Ureter (tissue), 1 donor: ENCODE measurements at places on chromosomes 2 and 18. TPM values are rescaled to one million over a fixed set of nuclear protein-coding genes. Genes with fewer than 3 reads are reported as not detected.

Gene HSPE1
- 101 TPM for total RNA-seq

Gene CXCR1
- total RNA-seq = not detected

Gene SGPP2
- total RNA-seq = 45.8 TPM

Gene THSD7B
- total RNA-seq = 7.6 TPM

Gene ACTG2
- total RNA-seq = 918 TPM

Gene MGAT4A
- 63.8 TPM for total RNA-seq

DNA sequence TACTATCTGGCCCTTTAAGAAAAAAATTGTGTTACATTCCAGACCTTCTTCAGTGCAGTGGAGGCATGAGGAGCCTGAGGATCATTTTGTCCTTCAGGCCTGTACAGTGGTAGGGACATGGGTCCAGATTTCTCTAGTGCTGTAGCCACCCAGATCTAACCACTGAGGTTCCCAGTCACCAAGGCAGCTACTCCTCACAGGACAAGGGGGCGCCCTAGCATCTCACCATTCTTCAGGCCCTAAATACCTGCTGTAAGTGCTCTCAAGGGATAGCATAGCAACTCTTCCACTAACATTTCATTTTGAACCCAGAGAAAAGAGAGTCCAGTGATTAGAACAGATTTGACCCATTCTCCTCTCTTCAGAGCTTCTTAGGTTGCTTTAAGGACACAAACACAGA lies 1533.0 kb downstream of the LRP1B start:
- DNase-seq = no peak

DNA sequence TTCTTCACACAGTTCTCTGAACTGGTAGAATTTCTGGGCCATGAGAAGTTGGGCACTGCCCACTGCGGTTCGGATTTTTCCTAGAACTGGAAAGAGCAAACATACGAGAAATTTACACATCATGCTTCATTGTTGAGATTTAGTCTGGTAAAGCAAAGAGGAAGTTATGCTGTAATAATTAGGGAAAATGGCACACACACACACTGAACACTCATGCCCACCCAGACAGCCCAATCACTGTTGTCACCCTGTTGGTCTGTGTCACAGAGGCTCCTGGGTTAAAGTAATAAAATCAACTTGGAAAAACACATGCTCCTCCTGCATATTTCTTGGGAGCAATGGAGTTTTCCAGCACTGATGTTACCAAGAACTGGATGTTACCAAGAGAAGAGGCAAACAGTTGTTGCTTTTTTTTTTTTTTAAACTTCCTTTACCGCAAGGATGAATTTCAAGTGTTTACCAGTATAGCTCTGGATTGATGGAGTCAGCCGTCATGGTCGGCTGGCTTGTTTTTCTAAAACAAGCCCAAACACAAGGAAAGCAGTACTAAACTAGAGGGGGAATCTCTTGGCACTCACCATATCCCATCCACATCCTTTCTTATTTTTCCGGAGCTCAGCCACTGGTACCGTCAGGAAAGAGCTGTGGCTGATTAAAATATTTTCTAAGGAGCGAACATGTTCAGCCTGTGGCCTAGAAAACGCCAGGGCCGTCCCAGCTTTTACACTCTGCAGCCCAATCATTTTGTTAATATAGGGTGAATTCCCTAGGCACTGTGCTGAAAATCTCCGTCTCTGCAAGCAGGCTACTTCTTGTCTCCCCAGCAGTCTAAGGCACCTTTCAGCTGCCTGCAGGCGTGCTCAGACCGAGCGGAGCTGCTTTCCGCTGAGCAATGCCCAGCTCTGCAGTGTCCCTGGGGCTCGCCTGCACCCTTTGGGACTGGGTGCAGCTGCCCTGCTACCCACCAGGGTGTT lies 58.9 kb downstream of the TGIF1 start:
- DNase-seq = no peak

- no peak for DNase-seq
Measured at GRCh38 chr2:28697602-28698149, 54.0 kb upstream of the PPP1CB start.

DNA sequence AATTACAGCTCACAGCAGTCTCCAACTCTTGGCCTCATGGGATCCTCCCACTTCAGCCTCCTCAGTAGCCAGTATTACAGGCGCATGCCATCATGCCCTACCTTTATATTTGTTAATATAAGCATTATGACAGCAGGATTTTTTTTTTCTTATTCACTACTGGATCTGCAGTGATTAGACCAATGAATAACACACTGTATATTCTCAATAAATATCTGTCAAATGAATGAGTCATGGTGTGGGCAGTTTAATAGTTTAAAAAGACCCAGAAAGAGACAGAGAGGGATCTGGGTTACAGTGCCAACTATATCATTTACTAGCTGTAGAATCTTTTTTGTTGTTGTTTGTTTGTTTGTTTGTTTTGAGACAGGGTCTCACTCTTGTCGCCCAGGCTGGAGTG lies 62.4 kb upstream of the LTBP1 start:
- no peak for DNase-seq

DNA sequence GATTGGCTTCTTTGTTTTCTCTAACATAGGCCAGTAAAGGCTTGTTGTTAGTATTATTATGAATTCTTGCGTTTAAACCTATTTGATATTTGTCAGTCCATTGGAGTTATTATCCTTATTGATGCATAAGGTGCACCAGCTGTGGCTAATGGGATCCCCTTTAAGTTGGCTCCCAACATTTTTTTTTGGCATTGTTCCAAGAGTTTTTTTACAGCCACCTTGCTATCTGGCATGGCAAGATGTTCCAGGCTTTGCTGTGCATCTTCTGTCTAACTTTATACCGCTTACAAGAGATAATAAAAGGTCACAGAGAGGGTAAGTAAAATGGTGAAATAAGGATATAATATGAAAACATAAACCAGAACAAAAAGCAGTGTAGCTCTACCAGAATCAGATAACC lies 157.5 kb upstream of the TACR1 start:
- no peak for DNase-seq

DNA sequence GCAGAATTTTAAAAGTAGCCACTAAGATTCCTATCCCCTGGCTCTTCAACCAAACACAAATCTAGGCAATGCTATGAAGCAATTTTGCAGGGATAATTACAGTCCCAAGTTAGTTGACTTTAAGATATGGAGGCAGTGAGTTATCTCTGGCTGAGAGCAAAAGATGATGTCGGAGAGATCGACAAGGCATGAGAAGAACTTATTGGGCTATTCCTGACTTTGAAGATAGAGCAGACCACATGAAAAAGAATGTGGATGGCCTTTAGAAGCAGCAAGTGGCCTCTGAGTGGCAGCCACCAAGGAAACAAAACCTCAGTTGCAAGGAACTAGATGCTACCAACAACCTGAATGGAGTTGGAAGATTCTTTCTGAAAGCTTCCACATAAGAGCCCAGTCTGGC lies 58.2 kb upstream of the PPM1B start:
- no peak for DNase-seq

- DNase-seq = no peak
Measured at GRCh38 chr2:203070701-203071100, 56.0 kb downstream of the NBEAL1 start.

GRCh38 chr18:21489119-21489750 lies 111.3 kb downstream of the ESCO1 start:
- no peak for DNase-seq

GRCh38 chr2:196431957-196432356 lies 207.6 kb upstream of the CCDC150 start:
- DNase-seq = no peak

DNA sequence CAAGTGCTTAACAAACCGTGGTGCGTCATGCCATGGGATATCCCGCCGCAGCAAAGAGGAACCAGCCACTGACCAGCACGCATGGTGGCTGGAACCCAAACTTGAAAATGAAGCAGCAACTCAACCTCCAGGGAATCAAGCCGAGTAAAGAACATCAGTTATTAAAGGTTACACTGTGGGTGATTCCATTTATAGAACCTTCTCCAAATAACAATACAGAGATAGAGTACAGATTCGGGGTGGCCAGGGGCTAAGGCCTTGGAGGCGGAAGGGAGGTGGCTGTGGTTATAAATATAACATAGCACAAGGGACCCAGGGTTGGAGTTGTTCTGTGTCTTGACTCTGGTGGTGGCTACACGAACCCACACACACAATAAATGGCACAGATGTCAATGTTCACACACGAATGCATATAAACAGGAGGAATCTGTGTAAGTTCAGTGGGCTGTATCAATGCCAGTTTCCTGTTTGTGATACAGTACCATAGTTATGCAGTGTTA lies 123.1 kb downstream of the EIPR1 start:
- DNase-seq = no peak

GRCh38 chr2:200756618-200757321 lies 54.9 kb upstream of the BZW1 start:
- no peak for DNase-seq

GRCh38 chr2:240137596-240138253 lies 1.6 kb upstream of the COPS9 start:
- DNase-seq = no peak

DNA sequence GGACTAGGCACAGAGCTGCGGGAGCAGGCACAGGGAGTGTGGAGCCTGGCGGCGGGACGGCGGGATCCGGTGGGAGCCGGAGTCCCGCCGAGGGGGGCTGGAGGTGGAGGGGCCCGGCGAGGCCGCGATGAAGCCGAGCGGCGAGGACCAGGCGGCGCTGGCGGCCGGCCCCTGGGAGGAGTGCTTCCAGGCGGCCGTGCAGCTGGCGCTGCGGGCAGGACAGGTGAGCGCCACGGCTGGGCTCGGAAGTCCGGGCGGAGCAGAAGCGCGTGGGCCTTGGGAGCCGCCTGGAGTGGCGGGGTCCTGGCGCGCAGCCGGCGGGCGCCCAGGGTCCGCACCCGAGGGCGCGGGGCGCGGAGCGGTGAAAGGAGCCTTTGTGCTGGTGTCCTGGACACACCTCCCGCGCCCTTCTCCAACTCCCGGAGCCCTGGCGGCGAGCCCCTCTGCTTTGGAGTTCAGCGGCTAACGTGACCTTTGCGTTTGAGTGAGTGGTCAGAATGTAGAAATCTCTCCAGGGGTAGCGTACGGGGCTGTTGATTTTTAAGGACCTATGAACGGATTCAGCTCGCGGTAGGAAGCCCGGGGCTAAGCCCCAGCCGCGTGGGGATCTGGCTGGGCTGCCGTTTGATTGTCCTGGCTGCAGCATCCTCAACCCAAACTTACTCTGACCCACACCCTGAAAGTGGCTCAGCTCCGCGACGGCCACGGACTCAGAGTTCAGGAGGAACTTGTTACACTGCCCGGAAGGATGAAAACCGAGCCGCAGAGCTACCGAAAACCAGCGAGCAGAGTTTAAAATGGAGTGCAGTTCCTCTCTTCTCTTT lies 448 bp downstream of the IMPA2 start:
- DNase-seq = no peak

DNA sequence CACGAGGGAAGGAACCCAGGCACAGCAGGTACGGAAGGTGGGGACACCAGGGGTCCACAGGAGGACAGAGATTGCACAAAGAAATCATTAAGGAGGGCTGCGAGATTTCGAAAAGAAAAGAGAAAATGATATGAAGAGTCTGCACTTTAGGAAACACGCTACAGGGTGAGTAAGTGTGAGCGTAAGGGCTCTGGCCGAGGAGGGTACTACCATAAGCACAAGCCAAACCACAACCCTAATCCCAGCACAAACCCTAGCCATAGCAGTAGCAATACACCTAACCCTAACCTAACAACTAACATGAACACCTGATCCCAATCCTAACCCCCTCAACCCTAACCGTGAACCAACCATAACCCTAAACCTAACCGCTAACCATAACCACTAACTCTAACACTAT lies 104.0 kb downstream of the ZNF516 start:
- DNase-seq = peak; percentile 19

DNA sequence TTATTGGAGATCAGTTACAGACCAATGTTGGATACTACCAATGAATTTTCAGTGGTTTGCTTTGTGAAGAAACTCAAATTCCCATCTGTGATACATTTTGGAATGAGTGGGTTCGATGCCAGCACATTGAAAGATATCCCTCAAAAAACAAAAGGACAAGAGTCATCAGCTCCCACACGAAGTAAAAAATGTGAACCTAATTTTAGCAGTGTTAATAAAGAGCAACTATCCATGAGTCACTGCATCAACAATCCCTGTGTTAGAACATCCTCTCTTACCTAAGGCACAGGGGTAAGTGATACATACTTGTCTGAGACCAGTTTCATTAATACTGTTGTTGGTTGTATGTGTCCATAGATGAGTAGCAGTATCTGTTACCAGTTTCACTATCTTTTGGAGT lies 551.8 kb upstream of the SOX11 start:
- no peak for DNase-seq

- no peak for DNase-seq
Measured at GRCh38 chr18:62729487-62730386, 14.4 kb downstream of the PHLPP1 start.

- peak; percentile 66 for DNase-seq
Measured at GRCh38 chr18:76756531-76757253, 65.7 kb upstream of the ZNF236 start.

DNA sequence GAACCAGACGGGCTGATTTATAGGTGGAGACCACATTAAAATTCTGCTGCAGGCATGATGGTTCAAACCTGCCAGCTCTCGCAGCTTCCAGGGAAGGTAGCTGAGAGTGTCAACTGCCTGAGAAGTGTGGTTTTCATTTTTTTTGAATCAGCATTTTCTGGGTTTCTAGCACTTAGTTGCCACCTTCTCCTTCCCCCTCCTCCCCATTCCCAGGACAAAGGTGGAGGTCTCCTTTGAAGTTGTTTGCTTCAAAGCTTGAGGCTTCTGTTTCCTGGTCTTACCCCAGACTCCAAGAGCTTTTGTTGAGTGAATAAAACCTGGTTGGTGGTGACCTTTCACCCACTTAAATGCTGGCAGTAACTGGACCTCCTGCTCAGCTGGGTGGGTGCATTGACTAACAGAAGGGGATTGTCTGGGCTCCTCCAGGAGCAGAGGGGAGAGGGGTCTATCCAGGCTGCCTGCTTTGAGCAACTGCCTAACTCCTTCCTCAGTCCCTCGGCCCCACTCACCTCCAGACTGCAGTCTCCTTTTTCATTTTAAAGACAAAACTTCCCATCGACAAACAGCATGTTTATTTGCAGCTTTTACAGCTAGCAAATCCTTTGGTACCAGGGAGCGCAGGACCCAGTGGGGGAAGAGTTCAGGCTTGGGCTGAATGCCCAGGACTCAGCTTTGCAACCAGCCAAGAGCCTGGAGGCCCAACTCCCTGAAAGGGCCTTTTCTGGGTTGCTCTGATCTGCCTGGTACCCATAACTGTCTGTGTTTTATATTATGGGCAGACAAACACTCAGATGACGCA lies 3.5 kb downstream of the RHOB start:
- peak; percentile 79 for DNase-seq

DNA sequence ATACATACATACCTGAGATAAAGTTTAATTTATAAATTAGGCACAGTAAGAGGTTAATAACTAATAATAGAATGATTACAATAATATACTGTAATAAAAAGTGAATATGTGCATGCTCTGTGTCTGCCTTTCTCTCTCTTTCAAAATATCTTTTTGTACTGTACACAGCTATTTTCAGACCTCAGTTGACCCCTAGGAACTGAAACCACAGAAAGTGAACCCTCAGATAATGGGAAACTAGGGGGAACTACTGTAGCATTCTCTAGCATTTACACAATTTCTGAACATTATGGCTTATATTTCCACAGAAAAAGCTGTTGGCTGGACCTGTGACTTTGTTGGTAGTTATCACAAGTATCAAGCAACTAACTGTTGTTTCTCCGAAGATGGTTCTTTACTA lies 25.9 kb downstream of the WDR75 start:
- DNase-seq = no peak

- DNase-seq = no peak
Measured at GRCh38 chr18:45653090-45653489, 37.8 kb downstream of the SLC14A2 start.

- no peak for DNase-seq
Measured at GRCh38 chr2:122366427-122366826, 611.0 kb downstream of the TSN start.

GRCh38 chr18:75341267-75341666 lies 86.2 kb downstream of the SMIM21 start:
- DNase-seq = no peak

- DNase-seq = no peak
Measured at GRCh38 chr2:65360441-65360840, 72.0 kb downstream of the SPRED2 start.
